ENCODE measurements at places on chromosomes 7 and 10.

GRCh38 chr10:47024399-47025252, 113.4 kb downstream of the PTPN20 start:
- peak; percentile 72 for DNase-seq

- DNase-seq = no peak
Measured at GRCh38 chr10:130817674-130818073, 493.8 kb downstream of the TCERG1L start.

DNA sequence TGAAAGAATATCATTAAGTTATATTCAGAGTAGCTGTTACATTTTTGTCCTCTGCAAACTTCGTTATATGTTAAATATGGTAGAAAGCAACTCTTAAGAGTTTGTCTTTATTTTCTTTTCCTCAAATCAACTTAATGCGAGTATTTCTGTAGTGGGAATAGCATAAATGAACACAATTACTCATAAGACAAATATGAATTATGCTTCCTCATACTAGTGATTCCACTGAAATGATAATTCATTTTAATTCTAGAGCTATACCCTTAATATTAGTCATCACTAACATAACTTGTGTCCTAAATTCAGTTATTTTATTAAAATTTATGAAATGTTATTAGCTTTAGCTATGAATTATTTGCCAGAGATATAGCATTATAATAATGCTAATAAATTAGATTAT, 820.6 kb upstream of the KCND2 start:
- DNase-seq = no peak

DNA sequence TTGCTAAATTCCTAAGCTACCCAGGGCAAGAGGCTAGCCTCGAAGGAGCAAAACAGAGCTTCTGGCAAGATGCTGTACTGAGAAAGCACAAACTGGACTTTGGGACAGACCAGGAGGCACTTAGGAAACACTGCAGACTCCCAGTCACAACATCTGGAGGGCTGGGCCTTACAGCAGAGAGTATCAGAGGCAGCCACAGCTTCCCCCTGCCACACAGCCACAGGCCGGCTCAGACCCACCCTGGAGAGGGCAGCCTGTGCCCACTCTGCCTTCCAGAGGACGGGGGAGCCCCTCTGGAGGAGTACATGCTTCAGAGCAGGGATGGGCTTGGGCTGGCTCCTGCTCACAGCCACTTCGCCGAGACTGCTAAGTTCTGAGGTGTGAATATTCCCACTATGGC, 17.4 kb downstream of the ESYT2 start:
- DNase-seq = no peak

DNA sequence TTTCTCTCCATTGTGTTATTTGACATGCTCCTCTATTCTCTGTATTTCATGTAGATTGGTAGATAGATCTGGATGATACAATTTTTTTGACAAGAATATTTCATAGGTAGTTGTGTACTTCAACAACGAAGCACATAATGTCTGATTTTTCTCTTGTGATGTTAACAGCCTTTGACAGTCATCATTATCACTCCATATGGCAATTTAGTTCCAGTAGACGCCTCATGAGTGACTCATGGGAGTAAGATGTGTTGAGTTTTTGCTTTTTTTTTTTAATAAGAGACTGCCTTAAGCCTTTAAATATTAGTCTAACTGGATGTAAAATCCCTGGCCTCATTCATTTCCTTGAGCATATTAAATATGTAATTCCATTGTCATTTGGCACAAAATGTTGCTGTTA, 123.5 kb upstream of the ZNF32 start:
- no peak for DNase-seq

DNA sequence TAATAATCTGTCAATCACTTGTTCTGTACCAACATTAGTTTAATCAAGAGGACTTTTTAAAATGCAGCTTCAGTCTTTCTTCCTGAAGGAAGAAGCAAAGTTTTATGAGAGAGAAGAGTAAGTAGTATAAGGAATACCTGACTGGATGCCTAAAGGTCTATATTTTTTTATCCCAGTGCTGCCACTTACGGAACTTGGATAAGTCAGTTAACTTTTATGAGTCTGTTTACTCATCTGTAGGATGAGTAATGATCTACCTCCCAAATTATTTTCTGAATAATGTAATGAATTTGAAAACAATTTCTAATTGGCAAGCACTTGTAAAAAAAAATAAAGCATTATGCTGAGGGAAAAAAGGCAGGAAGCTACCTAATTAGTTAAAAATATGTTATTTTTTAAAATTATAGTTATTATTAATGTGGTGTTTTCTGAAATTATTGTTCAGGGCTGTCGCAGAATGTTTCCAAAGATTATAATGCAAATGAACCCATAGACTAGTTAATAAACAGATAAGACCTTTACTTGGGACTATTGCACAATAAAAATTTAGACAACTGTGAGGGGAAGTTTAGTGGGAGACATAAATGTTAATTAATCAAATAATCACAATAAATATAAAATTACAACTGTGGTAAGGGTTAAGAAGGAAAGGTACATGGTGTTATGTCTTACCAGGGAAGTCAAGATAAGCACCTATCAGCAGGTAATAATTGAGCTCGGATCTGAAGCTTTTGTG, 24.6 kb downstream of the SLK start:
- DNase-seq = no peak

DNA sequence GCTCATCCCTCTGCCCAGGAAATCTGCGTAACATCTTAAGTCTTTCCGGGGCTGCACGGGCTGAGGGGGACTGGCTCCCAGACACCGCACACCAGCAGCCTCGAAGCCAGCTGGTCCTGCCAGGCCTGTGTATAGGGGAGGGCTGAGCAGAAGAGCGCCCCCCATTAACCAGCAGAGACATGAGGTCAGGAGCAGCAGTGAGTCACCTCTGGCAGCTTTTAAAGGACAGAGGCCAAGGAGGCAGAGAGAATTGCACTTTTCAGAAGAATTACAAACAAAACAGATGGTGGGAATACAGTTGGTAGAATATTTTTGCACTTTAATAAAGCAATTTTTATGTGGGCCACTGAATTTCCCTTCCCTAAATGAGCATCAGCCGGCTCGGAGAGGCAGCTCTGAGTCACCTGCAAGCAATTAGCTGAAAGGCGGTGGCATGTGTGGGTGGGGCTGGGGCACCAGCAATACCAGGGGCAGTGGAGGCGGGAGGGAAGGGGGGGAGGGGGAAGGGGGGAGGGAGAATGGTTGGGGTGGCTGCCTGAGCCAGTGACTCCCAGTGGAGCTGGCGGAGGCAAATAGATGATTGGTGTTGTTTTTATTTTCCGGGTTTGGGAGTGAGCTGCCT, 39.1 kb downstream of the GOLGA7B start:
- no peak for DNase-seq

DNA sequence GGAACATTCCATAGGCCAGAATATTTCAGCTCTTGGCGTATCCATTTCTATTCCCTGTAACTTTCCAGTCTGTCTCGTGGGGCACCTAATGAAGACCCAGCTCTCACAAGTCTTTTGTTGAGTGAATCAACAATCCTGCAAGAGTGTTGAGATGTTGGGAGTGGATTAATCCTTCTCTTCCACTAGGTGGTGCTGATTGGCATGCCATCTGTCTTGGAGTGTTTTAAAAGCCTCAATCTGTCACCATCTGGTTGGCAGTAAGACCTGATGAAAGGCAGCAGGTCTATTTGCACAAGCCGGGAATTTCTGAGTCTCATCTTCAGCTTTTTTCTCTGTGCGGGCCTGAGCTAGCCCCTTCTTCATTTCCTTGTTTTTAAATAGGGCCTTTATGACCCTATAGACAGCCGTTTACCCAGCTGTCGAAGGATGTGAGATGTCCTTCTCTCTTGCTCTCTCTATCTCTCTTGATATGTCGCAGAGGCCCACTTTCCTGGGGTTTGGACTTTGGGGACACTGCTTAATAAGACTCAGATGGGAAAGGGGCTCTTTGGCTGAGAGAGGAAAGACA, 180.5 kb downstream of the ZNF365 start:
- DNase-seq = peak; percentile 64

- DNase-seq = no peak
Measured at GRCh38 chr7:135914346-135914745, 62.8 kb downstream of the MTPN start.

DNA sequence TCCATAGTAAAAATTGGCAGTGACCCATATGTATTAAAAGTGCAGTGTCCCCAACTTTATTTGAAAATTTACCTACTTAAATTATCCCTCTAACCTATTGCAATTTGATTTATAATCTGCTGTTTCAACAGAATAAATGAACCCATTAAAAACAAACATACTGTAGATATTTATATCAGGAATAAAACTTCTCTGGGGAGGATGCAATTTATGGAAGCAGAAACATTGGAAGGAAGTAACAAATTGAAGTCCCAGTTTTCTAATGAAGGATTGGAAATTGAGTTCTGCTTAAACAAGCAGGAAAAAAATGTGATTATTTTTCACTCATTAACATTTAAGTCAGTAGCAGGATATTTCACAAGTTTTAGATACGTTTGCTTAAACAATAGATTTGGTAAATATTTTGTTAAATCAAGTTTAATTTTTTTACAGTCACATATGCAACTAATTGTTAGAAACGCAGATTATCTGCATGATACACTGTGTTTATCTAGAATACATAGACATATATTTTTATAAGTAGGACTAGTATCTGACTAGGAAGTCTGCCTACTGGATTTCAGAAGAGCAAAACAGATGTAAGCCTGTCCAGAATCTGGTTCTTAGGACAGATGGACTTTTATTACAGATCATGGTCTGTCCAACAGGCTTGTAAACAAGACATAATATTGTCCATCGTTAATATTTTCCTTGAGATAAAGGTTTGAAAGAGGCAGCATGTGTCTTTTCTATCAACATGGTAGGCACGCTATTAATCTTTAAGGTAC, 5.3 kb downstream of the AGMO start:
- DNase-seq = no peak

DNA sequence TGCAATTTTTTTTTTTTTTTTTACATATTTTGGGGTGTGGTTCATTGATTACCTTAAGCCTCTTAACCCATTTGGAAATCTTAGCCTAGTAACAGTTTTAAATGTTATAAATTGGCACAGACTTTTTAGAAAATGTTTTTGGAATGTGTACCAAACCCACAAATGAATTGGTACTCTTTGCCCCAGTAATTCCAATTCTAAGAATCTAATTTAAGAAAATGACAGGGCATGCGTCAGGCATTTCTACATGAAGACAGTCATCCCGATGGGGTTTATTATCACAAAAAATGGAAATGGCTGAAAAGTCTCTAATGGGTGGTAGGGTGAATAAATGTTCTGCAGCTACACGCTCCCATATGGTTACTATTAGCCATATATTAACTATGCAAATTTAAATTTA, 54.9 kb downstream of the ITIH5 start:
- no peak for DNase-seq

DNA sequence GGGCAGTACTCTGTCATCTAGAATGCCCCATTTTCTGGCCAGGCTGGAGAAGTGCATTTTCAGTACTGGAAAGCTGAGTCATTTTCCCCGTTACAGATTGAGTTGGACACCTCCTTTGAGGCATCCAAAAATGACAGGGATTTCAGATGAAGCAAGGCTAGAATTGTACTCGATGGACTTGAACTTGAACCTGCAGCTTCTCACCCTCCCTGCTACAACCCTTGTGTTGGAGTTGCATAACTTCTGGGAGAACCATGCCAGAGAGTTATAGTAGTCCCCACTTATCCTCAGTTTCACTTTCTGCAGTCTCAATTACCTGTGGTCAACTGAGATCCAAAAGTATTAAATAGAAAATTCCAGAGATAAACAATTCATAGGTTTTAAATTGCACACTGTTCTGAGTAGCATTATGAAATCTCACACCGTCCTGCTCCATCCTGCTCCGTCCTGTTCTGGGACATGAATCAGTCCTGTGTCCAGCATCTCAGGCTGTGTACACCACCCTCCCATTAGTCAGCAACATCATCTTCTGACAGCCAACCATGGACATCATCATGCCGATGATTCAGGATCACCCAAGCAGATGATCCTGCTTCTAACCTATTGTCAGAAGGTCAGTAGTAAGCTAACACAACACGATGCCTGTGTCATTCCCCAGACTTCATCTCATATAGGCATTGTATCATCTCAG, 363.7 kb downstream of the DPP6 start:
- DNase-seq = no peak

DNA sequence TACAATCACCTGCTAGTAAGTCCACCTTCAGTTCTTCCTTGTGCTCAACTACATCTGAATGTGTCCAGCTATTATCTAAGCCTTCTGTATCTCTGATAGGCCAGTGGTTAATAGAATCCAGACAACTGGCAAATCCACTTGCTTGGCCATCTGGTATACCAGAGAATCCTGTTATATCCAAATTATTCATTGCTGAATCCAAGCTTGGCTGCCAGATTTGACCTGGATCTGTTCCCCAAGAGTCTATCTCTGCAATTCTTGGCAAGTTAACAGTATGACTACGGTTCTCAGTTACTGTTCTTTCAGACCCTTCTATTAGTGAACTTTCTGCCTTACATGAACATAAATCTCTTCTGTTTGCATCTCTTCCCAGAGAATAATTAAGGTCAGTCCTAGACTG, 154.6 kb upstream of the TARP start:
- no peak for DNase-seq

DNA sequence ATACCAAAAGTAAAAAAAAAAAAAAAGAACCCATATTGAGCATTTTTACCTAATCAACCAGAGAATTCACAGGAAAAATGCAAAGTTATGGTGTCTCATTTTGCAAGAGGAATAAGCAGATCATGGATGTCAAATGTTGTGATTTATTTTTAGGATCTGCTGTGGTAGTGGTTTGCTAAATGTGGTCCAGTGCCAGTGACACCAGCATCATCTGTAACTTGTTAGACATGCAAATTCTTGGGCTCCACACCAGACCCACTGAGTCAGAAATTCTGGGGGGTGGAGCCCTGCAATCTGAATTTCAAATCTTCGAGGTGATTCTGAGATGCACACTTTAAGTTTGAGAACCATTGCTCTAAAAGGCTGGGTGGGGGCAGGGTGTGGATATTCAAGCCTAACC, 30.1 kb upstream of the ZEB1 start:
- no peak for DNase-seq

- DNase-seq = no peak
Measured at GRCh38 chr10:88158526-88159122, 295.2 kb downstream of the PTEN start.

DNA sequence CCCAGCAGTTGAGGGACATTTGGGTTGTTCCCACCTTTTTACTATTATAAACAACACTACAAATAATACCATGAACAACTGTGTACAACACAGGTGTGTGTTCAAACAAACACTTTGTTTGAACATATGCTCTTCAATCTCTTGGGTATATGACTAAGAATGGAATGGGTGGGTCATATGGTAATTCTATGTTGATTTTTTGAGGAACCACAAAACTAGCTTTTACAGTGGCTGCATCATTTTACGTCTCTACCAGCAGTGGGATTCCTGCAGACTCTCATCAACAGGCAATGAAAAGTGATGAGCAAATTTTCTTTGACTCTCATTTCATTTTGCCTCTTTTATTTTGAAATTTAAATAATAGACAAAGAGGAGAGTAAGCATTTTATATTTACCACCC, 116.9 kb upstream of the KLF14 start:
- no peak for DNase-seq

Data from NAMALWA (cell line).